Stimulated activated CD4-positive, alpha-beta T cell treated with anti-CD3 and anti-CD28 coated beads, Interleukin-12 subunit alpha, Interleukin-12 subunit beta, amount 100 ng/mL, for 48 hours (primary cell): ENCODE measurements at places on chromosomes 6 and 20.

GRCh38 chr20:14142171-14142570, 146.9 kb downstream of the MACROD2 start:
- DNase-seq, result no peak

DNA sequence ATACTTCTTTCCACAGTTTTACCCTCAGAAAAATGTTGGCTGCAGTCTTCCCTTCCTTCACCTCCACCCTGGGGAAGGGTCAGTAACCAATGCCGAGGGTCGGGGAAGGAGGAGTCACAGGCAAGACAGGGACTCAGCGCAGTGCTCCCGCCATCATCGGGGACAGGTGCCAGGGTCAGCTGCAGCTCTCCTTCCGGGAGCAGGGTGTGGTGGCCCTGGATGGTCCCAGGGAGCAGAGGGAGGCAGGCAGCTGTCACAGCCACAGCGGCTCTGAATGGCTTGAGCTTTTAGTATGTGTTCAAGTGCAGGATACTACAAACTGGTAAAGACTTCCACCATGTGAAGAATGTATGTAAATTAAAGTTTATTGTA, 26.0 kb upstream of the PI16 start:
- DNase-seq, result no peak

GRCh38 chr20:18780385-18781130, 33.0 kb upstream of the SCP2D1 start:
- DNase-seq, result no peak

DNA sequence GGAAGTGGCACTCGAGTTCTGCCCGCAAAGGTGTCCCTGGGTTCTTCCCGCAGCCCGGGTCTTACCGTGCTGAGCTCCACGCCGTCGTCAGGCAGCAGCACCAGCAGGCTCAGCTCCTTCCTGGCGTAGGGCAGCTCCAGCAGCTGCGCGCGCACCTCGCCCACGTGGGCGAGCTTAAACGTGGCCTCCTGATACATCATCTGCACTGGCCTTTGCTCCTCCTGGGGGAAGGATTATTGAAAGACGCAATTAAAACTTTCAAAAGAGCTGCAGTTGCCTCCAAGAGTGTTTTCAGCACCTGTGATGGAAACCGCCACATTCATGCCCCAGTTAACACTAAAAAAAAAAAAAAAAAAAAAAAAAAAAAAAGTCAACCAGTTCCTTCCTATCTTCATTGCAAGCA, 11.3 kb downstream of the SERPINB9 start:
- DNase-seq, result peak; percentile 64

GRCh38 chr20:57283860-57284259, 17.4 kb upstream of the BMP7 start:
- no peak for DNase-seq

- no peak for DNase-seq
Observed at GRCh38 chr6:36242161-36242560, 27.7 kb upstream of the PNPLA1 start.

- no peak for DNase-seq
Observed at GRCh38 chr6:85580118-85580877, 13.4 kb downstream of the SNX14 start.

GRCh38 chr6:167079853-167080297, 43.0 kb upstream of the CCR6 start:
- peak; percentile 57 for DNase-seq

DNA sequence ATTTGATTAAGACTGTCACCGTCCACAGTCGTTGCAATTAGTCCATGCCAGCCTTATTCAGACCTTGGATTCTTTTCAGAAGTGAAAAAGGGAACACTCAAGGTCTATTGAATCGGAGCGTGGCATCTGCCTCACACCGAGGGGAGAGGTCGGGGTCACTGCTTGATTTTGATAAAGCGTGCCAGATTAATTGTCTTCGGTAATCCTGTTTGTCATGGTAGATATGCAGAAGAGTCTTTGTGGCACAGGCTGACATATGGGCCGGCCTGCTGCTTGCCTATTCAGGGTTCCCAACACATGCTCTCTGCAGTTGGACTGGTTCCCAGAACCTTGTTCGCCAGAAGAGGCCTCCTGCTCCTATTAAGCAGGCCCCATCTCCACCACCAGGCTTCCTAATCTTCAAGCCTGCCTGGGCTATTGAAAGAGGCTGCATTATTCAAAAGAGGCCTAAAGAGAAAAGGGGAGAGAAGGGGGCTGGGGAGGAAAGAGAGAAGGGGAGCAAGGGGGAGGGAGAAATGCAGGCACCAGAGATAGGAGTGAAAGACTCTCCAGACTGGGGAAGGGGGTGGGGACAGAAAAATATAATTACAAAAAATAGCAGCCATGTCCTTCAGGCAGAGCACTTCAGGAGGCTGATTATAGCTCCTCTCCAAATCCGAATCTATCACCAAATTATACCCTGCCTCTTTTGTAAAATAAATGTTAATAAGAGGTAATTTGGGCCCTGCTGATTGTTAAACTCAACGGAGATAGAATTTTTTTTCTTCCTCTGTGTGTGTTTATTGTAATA, 611.3 kb downstream of the HDGFL1 start:
- DNase-seq, result no peak
